ENCODE measurements at places on chromosomes 3 and 15.

DNA sequence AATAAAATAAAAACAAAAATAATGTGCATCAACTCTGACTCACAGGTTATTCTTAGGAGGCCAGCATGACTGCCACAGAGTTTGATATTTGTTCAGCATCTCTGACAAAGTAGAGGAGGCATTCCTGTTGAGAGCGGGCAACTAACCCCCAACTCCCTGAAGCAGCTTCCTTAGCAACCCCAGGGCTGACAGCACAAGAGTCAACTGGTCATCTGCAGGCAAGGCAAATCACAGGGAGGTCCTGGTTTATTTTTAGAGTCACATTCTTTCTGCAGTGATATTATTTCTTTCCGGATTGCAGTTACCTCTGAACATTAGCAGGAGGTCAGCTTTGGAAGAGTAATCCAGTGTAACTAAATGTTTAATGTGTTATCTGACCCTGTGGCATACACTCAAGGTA lies 273.0 kb downstream of the PLCL2 start:
- DNase-seq: no peak

DNA sequence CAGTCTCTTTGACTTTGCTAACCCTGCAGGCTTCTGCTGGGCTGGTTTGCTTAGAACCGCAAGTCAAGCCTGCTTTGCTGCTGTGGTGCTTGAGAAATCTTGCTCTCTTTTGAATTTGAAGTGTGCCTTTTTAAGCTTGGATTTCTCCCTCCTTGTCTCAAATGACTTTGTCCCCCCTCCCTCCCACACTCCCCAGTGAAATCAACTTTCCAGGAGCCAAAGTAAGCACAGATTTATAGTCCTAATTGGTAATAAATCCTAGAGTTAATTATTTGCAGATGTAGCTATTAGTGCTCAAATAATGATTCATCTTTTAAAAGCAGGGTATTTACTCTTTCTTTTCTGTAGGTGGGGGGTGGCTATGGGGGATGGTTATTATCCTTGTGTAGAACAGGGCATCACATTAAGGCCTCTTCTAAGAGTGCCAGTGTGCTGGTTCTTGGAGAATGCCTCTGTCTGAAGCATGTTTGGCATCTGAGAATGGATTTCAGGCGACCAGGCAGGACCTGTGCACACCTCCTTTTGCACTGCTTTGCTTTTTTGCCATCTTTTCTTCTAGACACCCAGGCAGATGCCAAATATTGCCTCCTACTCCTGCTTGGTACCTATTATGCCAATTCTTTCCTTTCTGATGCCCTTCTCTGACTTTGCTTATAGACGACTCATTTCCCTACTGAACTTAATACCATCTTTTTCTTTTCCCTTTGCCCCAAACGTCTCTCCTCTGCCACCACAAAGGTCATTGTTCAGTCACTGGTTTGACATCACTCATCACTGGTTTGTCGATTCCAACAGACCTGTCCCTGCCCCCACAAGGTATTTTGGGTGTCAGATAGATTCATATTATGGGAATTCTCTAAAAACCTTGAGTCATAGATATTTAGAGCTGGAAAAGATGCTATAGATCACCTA lies 50.7 kb downstream of the CLDN11 start:
- peak; percentile 83 for DNase-seq

GRCh38 chr3:15899388-15899787 lies 101.6 kb upstream of the ANKRD28 start:
- DNase-seq: peak; percentile 71

- no peak for DNase-seq
Measured at GRCh38 chr15:98706387-98706786, 58.0 kb downstream of the IGF1R start.

DNA sequence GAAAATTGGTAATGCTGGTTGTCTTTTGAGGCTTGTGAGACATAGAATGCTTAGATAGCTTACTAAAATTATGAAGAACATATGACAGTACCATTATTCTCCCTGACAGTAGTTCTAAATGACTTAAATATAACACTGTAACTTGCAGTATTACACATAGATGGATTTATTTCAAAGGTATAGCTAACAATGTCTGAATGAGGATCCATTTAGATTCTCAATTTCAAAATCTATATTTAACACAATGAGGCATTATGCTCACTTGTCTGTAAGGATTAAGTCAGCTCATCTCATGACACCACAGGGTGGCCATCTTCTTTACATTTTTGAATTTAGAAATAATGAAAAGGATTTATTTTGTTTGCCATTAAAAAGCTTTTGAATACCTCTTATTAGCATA lies 108.4 kb downstream of the CCNL1 start:
- DNase-seq: no peak

DNA sequence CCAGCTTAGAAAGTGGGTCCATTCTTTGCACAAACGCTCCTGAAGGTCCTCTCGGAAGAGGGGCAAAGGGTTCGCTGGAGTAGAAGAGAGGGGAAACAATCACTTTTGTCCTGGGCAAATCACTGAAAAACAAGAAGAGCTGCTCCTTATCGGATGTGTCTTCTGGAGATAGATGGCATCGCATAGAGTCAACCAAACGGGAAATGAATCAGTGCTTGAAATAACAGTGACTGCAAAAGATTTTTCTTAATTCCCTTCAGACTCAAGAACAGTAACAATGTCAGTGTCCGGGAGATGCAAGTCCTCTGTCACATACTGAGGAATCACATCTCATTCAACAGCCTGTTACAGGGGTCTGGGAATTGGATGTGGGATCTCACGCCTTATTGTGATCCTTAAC lies 78.8 kb upstream of the PCSK6 start:
- DNase-seq: no peak

- no peak for DNase-seq
Measured at GRCh38 chr15:35381328-35381727, 164.6 kb downstream of the DPH6 start.

DNA sequence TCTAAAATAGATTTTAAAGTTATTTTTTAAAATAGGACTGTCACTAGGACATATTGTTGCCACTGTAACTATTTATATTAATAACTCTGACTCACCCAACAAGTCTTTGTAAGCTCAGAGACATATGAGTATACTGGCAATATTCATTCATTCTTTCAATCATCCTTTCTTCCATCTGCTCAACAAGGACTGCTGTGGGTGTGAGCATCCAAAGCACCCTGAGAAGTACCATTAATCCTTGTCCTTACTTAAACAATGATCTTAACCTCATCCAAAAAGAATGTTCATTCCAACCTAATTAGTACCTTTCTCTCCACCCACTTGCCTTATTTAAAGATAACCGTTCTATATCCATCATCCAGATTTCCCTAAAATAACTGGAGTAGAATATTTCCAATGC lies 94.2 kb upstream of the PPP2R3A start:
- DNase-seq: no peak

GRCh38 chr3:20038699-20039465 lies 1.4 kb upstream of the KAT2B start:
- no peak for DNase-seq

GRCh38 chr3:126103121-126104027 lies 19.4 kb upstream of the SLC41A3 start:
- DNase-seq: no peak

- DNase-seq: no peak
Measured at GRCh38 chr3:32414522-32415202, 23.0 kb downstream of the CMTM7 start.

GRCh38 chr3:191336833-191337232 lies 6.5 kb upstream of the UTS2B start:
- DNase-seq: no peak

GRCh38 chr3:24133942-24134341 lies 188.9 kb downstream of the NR1D2 start:
- no peak for DNase-seq

- no peak for DNase-seq
Measured at GRCh38 chr3:126973814-126974213, 9.1 kb upstream of the PLXNA1 start.

GRCh38 chr3:100144255-100144866 lies 30.1 kb upstream of the FILIP1L start:
- no peak for DNase-seq
